MG63 (cell line): ENCODE measurements at places on chromosomes 5 and 9.

- no peak for DNase-seq
Measured at GRCh38 chr5:93850311-93850710, 108.9 kb upstream of the POU5F2 start.

DNA sequence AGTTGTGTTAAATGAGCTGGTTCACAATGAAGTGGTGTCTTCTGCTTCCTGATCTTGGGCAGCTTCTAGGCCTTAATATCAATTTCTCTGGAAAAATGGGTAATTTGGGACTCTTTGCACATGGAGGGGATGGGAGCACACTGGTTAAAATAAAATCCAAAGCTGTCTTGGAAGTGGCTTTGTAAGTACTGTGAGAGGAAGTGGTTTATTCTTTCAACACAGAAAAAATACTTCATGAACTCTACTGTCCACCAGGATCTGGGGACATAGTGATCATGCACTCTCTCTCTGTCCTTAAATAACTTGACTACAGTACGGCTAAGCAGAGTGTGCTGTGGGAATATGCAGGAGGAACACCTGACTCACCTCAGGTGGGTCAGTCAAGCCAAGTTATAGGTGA lies 2.4 kb downstream of the PCYOX1L start:
- no peak for DNase-seq

DNA sequence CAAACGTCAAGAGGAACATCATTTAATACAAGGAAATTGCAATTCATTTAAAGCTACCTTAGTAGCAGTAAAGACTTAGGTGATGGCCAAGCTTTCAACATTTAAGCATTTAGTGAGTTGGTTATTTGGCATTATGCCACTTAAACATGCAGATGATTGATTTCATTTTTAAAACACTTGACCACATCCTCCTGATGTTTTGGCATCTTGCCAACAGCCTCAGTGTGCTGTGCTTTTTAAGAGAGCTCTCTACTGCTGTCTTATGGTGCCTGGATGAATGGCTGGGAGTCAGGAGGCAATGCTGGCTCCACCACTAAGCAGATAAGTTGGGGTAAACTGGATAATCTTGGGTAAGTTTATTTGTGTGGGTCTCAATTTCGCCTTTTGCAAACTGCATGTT lies 364.5 kb downstream of the MAN2A1 start:
- peak; percentile 45 for DNase-seq

DNA sequence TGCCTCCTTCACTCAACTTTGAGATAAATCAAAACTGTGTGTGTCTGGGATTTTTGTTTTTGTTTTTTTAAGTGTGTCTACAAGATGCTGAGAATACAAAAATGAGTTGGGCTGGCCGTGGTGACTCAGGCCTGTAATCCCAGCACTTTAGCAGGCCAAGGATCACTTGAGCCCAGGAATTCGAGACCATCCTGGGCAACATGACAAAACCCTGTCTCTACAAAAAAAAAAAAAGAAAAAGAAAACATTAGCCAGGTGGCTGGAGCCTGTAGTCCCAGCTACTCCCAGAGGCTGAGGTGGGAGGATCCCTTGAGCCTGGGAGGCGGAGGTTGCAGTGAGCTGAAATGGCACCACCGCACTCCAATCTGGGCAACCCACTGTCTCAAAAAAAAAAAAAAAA lies 21.0 kb downstream of the HNRNPK start:
- DNase-seq, result peak; percentile 80

- DNase-seq, result no peak
Measured at GRCh38 chr9:130215341-130216119, 43.3 kb downstream of the NCS1 start.

GRCh38 chr5:173932695-173933139 lies 44.6 kb downstream of the CPEB4 start:
- no peak for DNase-seq

DNA sequence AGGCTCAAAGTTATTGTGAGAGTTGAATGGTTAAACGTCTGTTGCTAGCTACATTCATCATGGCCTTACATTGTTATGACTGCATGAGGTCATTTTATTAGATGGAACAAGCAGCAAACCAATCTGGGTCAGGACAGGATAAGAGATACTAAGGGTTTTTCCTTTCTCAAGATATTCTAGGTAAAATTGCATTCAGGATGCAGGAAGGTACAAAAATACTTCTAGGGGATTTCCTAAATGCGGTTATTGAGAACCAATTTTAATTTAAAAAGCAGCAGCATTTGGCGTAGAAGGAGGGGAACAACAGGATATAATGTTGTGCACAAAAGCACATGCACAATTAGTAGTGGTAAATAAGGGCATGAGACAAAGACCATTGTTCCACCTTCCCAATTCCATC lies 39.2 kb upstream of the LURAP1L start:
- DNase-seq, result no peak

GRCh38 chr5:64592730-64593341 lies 87.0 kb downstream of the RGS7BP start:
- no peak for DNase-seq

GRCh38 chr5:43940562-43940961 lies 337.6 kb downstream of the NNT start:
- DNase-seq, result no peak

- no peak for DNase-seq
Measured at GRCh38 chr9:133906932-133907910, 84.9 kb downstream of the VAV2 start.

DNA sequence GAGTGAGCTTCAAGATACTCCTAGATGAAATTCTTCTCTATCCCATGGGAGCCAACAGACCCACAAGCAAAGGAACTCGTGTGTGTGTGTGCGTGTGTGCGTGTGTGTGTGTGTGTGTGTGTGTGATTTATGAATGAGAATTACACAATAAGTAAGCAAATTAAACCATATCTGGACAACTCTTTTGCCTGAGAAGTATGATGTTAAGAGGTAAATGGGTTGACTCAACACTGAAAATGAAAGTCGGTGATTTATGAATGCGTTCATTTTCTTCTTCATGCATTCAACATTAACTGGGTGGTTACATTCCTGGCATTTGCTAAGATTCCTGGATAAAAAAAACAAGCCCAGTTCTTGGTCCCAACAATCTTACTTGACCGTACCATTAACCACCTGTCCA lies 171.3 kb upstream of the ZNF462 start:
- no peak for DNase-seq

DNA sequence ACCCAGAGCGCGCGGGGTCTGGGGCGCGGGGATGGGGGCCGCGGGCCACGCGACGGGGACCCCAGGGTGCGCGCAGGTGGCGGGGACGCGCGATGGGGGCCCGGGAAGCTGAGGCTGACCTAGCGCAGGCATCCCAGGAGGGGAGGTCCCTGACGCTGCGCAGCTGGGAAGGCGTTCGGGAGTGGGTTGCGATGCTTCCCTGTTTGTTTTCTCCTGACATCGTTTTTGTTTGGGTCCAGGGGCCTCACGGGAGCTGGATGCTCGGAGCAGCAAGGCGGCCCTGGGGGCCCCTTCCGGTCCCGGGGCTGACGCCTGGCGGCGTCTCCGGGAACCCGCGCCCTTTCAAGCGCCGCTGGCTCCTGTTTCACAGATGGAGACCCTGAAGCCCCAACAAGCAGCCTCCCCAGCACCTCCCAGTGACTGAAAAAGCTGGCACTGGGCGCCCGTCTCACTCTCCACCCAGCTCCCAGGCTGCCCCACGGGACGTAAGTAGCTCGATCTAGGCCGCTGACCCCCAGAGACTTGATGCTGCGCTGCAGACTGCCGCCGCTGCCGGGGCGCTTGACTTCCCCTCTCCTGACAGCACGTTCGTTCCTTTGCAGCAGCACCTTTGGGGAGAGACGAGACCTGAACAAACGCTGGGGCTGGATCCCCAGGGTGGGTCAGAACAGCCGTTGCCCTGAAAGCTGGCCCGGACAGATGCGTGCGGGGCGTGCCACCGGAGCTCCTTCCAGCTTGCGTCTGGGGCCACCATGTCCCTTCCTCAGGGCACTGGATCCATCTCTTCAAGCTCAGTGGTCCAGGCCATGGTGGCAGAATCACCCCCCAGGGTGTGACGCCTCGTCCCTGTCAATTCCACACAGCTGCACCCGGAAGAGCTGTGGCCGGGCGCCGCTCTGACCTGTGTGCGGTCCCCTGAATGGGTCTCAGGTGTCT lies 593 bp downstream of the BRD3OS start:
- peak; percentile 41 for DNase-seq

GRCh38 chr5:36734422-36734821 lies 128.0 kb downstream of the SLC1A3 start:
- DNase-seq, result no peak

- DNase-seq, result peak; percentile 45
Measured at GRCh38 chr9:19998153-19998552, 209.3 kb upstream of the SLC24A2 start.

DNA sequence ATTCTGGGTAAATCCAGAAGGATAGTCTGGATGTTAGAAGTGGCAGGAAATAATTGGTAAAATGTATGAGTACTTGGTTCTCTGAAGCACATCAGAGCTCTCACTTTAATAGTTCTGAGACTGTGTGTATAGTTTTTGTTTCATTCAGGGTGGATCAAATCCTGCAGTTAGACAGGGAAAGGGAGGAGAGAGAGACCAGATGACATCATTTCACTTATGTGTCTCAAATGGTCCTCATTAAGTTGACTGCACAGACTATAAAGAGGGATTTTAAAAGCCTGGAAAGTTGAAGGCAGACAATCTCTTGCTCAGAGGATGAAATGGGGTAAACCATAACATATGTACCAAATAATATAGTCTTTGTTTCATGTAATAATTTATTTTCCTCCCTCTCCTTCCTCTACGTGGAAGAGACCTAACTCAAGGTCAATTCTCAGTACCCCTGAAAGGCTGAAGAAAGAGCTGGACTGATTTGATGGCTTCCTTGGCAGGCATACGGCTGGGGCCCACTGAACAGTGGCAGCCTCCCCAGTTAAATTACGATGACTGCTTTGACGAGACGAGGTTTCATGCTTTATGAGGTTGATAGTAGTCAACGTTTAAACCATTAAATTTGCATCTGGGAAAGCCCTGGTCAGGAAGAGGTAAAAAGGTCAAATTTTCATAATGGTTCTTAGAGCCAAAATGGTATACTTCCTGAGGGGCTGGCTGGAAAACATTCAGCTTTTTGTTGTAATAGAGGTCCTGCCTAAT lies 395.1 kb upstream of the RPS23 start:
- DNase-seq, result no peak

DNA sequence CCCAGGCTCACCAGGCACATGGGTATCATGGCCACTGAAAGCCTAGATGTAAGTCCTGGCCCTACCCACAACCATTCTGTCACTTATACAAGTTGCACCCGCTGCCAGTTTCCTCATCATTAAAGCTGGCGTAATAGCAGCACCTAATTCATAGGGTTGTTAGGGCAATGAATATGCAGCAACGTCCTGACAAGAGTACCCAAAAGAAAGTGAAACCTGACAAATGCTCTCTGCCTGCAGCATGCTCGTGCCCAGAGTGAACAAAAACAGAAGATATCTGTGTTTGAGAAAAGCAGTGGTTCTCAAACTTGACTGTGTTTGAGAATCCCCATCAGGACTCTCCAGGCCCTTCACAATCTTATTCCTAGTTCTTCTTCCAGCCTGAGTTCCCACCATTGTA lies 632.4 kb downstream of the SEMA5A start:
- no peak for DNase-seq

DNA sequence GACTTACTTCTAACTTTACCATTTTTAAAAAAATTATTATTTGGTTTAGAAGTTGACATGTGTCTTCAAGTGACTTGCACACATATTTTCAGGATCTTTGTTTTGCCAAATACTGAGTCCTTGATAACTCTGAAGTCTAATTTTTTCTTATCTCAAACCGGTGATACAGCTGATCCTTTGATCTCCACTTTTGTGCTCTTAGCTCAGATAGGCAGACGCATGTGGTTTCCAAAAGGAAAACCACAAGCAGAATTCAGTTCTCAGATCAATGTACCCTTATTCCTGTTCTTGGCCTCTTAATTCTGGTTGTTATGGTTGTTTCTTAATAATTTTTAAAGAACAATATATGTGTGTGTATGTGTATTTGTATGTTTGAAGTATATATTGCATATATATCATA lies 238.3 kb upstream of the EDIL3 start:
- DNase-seq, result no peak

DNA sequence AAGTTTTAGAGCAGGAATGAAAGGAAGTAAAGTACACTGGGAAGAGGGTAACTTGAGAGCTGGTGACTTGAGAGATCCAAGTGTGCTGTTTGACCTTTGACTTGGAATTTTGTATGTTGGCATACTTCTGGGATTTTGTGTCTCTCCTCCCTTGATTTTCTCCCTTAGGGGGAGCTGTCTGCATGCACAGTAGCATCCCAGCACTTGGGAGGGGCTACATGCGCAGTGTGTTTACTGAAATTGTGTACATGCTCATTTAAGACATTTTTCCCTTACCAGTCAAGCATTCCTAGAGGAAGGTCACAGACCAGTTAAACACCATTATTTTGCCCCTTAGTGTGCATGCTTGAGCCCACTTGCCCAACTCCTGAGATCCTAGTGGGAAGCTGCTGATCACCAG lies 120.1 kb downstream of the ZNF622 start:
- no peak for DNase-seq

DNA sequence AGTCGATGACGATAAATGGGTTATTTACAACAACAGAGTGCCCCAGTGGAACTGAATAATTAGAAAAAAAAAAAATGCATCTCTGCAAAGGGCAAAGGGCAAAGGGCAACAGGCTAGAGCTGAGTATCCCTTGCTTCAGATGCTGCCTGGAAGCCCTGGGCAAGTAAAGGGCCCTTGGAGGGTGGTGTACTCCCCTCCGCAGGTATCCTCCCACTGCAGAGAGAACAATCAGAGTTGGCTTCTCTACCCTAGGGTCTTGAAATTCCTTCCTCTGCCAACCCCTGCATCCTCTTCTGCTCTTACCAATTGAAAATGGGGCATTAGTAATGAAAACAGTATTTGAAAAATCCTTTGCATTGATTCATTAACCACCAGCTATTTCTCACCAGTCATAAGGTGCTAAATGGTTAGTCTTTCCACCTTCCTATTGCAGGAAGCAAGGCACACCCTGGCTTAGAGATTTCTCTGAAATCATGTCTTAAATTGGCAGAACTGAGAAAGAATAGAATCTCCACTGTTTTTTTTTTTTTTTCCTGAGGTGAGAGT lies 122.6 kb downstream of the SEMA6A start:
- no peak for DNase-seq

DNA sequence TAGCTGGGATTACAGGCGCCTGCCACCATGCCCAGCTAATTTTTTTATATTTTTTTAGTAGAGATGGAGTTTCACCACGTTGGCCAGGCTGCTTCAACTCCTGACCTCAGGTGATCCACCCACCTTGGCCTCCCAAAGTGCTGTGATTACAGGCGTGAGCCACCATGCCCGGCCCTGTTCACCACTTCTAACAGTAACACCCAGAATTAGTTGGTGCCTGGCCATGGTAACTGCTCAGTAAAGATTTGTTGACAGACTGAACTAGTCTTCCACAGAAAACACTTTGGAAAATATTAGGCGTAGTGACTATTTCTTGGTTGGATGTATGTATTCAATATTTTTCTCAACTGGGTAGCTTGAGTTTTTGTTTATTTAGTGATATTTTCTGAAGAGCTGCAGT lies 24.0 kb downstream of the TUT7 start:
- DNase-seq, result no peak
